ENCODE measurements at places on chromosomes 6 and 20.

DNA sequence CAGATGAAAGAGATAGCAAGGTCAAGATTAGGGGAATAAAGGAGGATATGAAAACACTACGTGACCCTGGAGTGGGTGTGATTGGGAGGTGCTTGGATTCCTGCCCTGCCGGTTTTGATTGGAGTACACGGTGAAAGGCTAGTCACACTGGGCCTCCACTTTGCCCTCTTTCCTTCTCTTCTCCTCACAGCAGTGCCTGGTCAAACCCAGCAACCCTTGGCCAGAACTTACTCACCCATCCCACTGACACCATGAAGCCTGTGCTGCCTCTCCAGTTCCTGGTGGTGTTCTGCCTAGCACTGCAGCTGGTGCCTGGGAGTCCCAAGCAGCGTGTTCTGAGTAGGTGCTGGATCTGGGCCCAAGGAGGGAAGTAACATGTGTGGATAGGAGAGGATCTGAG, at the start of gene WFDC13:
Gene WFDC13, plus strand, starts transcription at position 166 of the 400 bp plus-strand sequence. Its CDS starts 86 bp downstream, at position 252.
- DNase-seq = peak; percentile 6

DNA sequence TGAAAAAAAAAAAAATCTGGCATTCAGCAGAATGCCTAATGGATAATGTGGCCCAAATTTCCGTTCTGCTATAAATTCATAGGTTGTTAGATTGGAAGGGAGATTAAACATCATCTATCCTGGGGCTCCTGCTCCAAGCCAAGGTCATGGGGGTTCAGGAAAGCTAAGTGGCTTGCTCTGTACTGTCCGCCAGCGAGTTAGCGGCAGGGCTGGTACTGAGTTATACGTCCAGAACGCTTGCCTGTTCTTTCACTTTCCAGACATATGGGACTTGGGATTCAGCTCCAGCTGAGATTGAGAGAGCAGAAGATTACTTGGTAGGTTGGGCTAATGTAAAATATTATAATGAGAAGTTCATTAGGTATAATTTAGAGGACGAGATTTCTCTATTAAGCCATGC, 858 bp downstream of the RWDD1 start:
- DNase-seq = peak; percentile 37

- no peak for DNase-seq
These were observed 36.3 kb downstream of the CLIC5 start for GRCh38 chr6:45979311-45979710.

DNA sequence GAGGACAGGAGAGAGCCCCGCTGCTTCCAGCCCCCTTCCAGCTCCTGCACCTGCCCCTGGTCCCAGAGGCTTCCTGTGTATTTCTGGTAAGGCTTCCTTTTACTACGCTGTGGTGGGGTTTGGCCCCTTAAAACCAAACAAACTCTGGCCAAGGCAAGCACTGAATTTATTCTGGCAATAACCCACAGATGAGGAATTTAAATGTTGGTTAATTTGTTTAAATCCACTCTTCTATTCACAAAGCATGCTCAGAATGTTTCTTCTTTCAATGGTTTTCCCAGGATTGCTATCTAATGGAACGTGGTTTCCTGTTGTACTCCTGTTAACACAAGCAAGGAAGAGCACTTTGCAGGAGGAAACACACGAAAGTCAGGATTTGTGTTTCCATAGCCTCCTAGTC, 236.5 kb upstream of the FOXQ1 start:
- DNase-seq = no peak

DNA sequence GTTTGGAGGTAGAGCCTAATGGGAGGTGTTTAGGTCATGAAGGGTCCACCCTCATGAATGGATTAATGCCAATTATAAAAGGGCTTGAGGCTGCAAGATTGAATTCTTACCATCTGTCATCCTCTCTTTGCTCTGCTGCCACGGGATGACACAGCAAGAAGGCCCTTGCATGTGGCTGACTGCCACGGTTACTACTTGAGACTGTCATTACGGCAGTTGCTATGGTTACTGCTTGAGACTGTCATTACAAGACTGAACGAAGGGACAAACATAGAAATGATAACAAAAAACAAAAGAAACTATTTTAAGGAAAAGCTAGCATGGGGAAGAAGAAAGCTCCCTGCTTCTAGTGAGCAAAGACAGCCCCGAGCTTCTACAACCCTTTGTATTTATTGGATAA, 715.0 kb downstream of the TFAP2A start:
- peak; percentile 8 for DNase-seq

DNA sequence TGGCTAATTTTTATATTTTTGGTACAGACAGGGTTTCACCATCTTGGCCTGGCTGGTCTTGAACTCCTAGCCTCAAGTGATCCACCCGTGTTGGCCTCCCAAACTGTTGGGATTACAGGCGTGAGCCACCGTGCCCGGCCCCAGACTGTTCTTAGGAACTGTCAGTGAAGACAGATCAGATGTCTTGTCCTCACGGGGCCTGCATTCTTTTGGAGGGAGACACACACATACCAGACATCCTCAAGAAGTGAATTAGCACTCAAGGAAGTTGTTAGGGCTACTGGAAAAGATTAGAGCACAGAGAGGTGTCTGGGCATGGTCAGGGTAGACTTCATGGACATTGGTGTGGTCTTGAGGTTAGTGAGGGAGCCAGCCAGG, 10.3 kb upstream of the LPIN3 start:
- DNase-seq = no peak

- no peak for DNase-seq
These were observed 174.0 kb downstream of the AIG1 start for GRCh38 chr6:143234734-143235133.

DNA sequence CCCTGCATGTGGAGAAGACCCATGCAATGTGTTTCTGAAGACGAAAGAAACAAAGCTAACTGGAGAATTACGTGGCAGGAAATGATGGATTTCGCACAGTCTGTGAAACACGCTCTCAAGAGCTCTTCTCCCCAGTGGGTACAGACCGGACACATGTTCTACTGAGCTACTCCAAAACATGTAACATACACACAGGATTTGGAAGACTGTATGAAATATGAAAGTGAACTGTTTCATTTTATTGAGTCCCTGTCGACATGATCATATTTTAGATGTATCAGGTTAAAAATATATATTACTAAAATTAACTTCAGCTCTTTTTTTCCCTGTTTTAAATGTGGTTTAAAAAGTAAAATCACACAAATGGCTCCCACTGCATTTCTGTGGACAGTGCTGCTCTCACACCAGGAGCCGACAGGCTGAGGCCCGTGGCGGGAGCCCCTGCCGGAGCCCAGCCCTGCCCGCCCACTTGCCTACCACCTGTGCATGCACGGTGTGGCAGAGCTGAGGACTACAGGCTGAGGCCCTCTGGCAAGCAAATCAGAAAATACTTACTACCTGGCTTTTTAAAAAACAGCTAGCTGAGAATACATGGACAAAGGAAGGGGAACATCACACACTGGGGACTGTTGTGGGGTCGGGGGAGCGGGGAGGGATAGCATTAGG, 58.9 kb upstream of the NXT1 start:
- DNase-seq = no peak

DNA sequence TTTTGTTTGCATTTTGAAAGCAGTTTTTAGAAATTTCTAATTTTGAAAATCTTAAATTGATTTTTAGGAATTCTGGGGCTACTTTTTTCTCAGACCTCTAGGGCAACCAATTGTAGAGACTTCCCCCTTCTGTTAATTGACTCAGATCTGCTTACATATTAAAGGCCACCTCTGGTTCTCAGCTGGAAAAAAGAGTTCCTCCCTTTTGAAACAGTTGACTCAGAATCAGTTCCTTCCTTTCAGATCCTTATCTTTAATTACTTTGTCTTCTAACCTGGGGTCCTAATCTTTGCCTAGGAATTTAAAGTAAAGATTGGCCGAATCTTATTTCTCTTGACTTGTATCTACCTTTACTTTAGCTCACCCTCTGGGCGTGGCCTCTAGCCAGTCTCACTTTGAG, 146.8 kb downstream of the LAMA2 start:
- no peak for DNase-seq

DNA sequence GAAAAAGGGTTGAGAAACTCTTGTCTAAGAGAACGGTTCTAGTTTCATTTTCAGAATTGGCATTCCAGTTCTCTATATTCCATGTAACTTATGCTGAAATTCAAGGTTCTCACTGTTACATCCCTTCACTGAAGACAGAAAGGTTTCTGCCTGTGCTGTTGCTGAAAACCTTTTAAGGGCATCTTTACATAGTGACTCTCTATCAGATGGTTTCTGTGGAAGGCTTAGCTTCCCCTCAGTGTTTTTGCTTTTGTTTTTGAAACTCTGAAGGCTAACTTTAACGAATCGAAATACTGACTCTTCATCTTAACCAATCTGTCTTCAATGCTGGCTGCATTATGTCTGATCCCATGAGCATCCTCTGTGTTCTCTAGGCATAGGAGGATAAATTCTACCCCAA, 1286.2 kb upstream of the EYS start:
- DNase-seq = no peak

GRCh38 chr6:120764312-120764711, 570.0 kb downstream of the TBC1D32 start:
- no peak for DNase-seq

GRCh38 chr6:3355358-3356055, 96.8 kb downstream of the PSMG4 start:
- no peak for DNase-seq

- no peak for DNase-seq
These were observed 2.2 kb upstream of the PCK1 start for GRCh38 chr20:57558614-57559288.

DNA sequence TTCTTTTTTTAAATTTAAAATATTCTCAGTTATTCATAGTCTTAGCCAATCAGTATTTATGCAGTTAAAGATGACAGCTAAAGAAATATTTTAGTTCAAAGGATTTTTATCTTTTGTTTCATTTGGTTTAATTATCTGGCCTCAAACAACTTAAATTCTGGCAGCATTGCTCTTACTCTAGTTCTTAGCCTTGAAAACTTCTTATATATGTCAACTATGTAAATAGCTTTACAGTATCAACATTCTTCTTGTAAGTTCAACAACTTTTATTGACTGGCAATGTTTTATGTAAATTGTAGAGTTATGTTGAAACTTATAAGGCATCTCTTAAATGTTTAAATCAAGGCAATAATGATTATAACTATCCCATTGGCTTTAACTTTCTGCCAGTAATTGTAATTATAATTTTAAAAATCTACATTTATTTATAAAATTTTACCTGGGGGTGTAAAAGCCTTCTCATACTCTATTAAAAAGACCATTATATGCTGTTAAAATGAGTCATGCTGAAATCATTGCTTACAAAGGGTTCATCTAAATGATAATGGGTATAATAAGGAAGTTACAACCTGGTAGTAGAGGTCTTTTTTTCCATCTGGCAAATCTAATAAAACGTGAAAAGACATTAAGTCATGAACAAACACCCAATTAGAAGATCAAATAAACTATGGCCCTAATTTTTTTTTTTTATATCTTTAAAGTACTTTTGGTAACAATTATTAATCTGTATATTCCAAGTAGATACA, 45.8 kb upstream of the FAM184A start:
- DNase-seq = no peak

DNA sequence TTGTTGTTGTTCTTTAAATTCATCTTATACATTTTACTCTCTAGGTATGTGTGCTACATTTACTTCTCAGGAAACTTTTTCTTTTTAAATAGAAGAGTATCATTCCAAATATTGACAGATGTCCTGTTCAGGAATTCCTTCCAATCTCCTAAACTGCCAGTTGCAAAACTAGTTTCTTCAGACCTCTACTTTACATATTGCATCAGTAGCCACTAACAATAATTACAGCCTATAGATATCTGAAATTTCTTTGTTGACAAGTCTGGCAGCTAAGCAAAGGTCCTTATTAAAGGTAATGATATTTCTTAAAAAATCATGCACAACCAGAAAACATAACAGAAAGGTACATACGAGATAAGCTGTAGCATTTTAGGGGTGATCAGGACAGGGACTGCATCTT, 4.5 kb downstream of the ECHDC1 start:
- DNase-seq = no peak

GRCh38 chr20:20391115-20391514, 23.2 kb downstream of the INSM1 start:
- DNase-seq = no peak
